Stimulated activated CD4-positive, alpha-beta T cell treated with anti-CD3 and anti-CD28 coated beads, Interleukin-15, amount 100 ng/mL, for 1 hour (primary cell): ENCODE measurements at places on chromosomes 12 and 14.

DNA sequence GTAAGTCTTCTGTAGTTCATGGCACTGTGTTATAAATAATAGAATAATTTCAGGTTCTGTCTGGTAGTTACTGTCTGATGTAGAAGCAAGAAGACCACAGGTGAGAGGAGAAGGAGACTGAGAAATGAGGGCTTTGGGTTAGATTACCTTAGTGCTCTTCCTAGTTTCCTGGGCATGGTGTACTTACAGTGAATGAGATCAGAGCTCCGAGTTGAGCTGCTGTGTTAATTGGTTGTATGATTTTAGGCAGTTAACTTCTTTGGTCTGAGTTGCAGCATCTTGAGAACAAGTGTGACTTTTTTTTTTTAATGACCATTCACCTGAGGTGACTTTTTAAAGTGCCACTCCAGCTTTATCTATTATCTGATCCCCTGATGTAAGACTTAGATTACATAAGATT, 41.5 kb downstream of the WDR20 start:
- no peak for DNase-seq

- no peak for DNase-seq
Measured at GRCh38 chr14:21032326-21033132, 2.1 kb downstream of the RNASE13 start.

DNA sequence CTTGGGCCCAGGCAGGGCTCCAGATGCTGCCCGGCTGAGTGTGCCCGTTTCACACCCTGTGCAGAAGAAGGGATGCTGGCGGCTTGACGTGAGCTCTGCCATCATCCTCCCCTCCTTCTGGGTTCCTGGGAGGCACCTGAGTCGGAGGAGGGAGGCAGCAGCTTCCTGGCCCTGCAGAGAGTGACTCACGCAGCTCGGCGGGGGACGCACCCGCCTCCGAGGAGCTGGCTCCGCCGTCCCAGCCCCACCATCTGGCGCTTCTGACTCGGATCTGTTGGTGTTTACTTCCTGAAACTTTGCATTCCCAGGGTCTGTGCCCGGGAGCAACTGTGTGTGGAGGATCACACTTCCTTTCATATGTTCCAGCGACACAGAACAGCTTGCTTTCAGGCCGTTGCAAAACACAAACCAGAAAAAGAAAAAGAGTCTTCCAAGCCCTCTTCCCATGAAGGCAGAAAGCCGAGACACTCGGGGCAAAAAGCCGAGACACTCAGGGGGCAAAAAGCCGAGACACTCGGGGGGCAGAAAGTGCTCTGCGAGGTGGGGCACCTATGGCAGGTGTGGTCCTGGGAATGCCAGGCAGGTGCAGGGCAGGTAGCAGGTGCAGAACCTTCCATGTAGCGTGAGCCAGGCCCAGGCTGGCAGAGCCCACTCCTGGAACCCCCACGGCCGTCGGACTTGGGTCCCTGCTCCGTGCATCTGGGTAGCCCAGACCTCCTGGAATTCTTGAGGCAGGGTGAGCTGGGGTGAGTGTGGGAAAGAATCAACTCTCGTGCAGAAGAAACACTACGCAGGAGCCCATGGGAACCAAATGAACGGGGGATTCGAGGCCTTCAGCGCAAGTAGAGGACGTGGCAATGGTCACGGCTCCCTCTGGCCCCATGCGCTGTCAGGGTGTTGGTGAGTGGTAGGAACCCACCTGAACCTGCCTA, 27.6 kb upstream of the GALNT9 start:
- DNase-seq, result no peak

- no peak for DNase-seq
Measured at GRCh38 chr12:59040656-59041055, 120.4 kb upstream of the LRIG3 start.

DNA sequence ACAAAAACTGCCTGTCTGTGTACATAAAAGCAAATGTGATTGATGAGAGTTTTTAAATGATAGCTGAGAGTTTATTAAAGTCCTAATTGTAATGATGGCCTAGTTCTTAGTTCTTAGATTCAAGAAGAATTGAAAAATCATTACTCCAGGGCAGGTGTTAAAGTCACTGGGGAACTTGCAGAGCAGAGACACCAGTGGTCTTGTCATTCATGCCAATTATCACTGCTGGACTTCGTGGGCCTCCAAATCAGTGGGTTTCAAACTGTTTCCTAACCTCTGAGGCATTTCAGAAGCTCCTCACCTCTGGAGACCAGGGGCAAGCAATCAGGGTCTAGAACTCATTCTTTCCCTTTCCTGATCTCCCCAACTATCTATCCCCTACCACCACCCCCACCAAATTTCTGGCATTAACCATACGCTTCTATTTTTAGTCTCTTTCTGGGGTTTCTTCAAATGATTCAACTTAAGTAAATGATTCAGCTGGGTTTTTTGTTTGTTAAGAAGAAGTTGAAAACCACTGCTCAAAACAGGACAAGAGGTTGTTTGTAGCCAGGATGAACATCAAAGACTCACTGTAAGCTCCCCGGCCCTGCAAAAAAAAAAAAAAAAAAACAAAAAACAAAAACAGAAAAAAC, 80.1 kb downstream of the CEP83 start:
- no peak for DNase-seq
